ENCODE measurements at places on chromosomes 12 and 14.

- DNase-seq: no peak
- no peaks in the 10 kb centered on the region for H3K27me3 ChIP-seq
- no peaks in the 10 kb centered on the region for H3K36me3 ChIP-seq
- H3K27ac ChIP-seq: no peak overlapping the region
- H3K4me3 ChIP-seq: no peak overlapping the region
- peaks cover 2% of the 10 kb centered on the region for H3K4me1 ChIP-seq
Measured at GRCh38 chr12:19234171-19234704, 104.7 kb downstream of the PLEKHA5 start.

- H3K27me3 ChIP-seq: no peaks in the 10 kb centered on the region
- H3K36me3 ChIP-seq: no peaks in the 10 kb centered on the region
- H3K4me1 ChIP-seq: no peaks in the 10 kb centered on the region
- no peak for DNase-seq
- H3K27ac ChIP-seq: no peak overlapping the region
Measured at GRCh38 chr12:96237465-96238077, 43.4 kb downstream of the ELK3 start.

- H3K4me1 ChIP-seq: no peaks in the 10 kb centered on the region
- no peak for DNase-seq
- no peaks in the 10 kb centered on the region for H3K36me3 ChIP-seq
- no peak within 1 kb of the TSS for H3K4me3 ChIP-seq
- H3K27me3 ChIP-seq: no peaks in the 10 kb centered on the region
Measured at GRCh38 chr12:10030446-10030845, at the start of gene CLEC9A. Gene CLEC9A (plus strand): TSS chr12:10030682. CDS start chr12:10052688, 22,006 bp downstream.

- no peaks in the 10 kb centered on the region for H3K4me1 ChIP-seq
- DNase-seq: no peak
- H3K27me3 ChIP-seq: no peaks in the 10 kb centered on the region
Measured at GRCh38 chr14:53047307-53048069, 96.6 kb upstream of the FERMT2 start.

DNA sequence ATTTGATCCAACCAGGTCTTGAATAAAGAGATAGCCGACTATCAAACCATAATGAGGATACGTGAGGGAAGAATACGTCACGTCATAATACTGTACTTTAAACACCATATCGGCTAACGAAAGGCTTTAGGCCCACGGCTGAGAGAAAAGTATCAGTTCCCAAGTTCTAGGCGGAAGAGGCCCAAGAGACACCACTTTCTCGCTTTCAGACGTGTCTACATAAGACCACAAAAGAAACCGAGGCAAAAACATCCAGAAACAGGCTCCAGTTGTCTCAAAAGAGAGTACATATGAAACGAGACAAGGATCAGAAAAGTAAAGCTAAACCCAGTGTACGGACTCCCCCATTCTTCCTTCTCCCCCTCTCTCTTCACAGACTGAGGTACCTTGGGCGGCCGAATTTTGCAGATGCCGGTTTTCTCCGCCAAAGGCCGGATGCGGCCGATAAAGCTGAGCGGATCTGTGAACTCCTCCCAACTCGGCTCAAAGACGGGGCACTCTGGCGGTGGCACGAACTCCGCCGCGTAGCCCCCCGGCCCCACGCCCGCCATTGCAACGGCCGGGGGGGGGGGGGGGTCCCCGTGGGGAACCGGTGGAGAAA, 479 bp downstream of the KDM5A start:
- peak overlapping the region; percentile 96 for H3K4me3 ChIP-seq
- no peak for DNase-seq
- no peaks in the 10 kb centered on the region for H3K27me3 ChIP-seq

- H3K36me3 ChIP-seq: peaks cover 5% of the 10 kb centered on the region
- H3K27ac ChIP-seq: no peak overlapping the region
- H3K4me1 ChIP-seq: no peaks in the 10 kb centered on the region
- H3K4me3 ChIP-seq: no peak overlapping the region
- H3K27me3 ChIP-seq: no peaks in the 10 kb centered on the region
- no peak for DNase-seq
Measured at GRCh38 chr12:94988471-94988870, 15.0 kb downstream of the NDUFA12 start.

DNA sequence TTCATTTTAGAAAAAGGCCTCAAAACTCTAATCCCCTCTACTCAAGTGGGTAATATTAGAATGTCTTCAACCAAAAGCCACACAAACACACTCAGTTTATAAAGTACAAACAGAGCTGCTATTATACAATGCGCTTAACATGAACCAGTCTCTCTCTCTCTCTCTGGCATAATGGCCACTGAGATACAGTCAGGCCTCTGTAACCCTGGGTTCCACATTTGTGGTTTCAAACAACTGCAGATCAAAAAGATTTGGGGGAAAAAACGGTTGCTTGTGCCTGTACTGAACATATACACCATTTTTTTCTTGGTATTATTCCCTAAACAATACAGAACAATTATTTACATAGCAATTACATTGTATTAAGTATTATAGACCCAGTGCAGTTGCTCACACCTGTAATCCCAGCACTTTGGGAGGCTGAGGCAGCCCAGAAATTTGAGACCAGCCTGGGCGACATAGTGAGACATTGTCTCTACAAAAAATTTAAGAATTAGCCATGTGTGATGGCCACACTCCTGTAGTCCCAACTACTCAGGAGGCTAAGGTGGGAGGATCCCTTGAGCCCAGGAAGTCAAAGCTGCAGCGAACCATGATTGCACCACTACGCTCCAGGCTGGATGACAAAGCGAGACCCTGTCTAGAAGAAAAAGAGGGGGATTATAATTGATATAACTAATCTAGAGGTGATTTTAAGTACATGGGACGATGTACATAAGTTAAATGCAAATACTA, 5.6 kb downstream of the SLC11A2 start:
- no peaks in the 10 kb centered on the region for H3K36me3 ChIP-seq
- H3K4me3 ChIP-seq: no peak overlapping the region
- no peak for DNase-seq
- peaks cover 2% of the 10 kb centered on the region for H3K4me1 ChIP-seq
